ENCODE measurements at places on chromosomes 2 and 18.

- DNase-seq, result no peak
These were observed 17.8 kb downstream of the EML6 start for GRCh38 chr2:54741250-54741649.

DNA sequence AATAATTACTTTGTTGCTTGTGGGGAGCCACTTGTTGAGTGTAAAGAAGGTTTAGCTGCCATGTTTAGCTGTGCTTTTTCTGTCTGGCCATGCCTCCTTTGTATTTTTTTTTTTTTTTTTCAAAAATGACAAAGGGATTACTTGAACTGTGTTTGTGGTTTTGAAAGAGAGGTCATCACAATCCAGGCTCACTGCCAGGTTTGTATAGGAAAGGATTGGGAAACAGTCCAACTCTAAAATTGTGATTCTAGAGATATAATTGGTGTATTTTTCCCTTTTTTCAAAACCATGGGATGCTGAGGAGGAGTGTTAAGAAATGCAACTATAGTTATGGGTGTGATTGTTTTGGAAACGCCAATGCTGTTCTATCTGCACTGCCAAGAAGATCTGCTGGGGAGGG is 4.3 kb downstream of the ITPRIPL1 start:
- DNase-seq, result no peak

- DNase-seq, result no peak
These were observed 334.7 kb upstream of the CHAC2 start for GRCh38 chr2:53432936-53433335.

DNA sequence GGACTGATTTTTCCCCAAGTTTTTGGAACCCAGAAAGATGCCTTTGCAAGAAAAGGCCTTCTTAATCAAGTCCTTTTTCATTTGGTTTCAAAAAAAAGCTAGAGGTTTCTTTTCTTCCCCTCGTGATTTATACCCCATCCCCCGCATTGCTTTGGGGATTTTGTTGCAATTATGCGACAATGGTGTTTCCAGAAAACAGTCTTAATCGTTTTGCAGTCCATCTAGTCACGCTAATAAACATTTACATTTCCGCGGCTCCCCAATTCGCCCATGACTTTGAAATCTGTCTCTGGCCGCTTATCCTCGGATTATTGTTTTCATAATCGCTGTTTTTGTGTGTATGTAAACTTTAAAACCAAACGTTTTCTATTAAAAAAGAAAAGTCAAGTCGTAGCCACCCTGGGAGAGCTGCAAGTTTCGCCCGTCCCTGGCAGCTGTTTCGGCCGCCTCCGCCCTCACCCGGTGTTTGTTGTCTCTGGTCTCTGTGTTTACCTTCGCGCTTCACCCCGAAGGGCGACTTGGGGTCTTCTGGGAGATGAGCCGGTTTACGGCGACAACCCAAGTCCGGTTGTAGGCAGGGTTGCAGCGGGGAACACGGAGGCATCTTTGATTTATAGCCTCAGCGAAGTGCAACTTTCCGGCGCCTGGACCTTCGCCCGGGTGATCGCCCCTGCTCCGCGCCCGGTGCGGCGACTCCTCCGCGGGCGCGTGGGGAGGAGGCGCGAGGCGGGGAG is 667 bp downstream of the SP9 start:
- DNase-seq, result no peak

- no peak for DNase-seq
These were observed 587.9 kb downstream of the NRXN1 start for GRCh38 chr2:50443868-50444630.
